ENCODE measurements at places on chromosomes 5 and 9.

GRCh38 chr9:70060883-70061507, 17.3 kb downstream of the MAMDC2 start:
- DNase-seq: no peak

- no peak for DNase-seq
Measured at GRCh38 chr5:168807287-168807686, 228.1 kb upstream of the PANK3 start.

DNA sequence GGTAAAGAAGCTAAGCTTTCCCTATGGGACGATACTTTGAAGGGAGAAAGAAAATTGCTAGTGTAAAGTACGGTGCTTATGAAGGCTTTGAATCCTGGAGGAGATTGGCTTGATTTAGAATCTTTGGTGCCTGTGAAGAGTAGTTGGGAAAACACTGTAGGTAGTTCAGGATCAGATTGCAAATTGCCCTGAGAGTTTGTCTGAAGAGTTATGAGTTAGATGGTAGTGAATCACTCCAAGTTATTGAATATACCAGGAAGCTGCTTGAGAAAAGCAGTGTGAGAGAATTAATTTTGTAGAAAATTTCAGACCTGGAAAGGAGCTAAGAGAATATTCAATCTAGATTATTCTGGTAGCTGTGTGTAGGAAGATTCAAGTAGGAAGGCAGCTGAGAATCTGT, 11.5 kb downstream of the MAN2A1 start:
- no peak for DNase-seq

GRCh38 chr5:137335493-137335892, 163.6 kb downstream of the SPOCK1 start:
- DNase-seq: no peak

DNA sequence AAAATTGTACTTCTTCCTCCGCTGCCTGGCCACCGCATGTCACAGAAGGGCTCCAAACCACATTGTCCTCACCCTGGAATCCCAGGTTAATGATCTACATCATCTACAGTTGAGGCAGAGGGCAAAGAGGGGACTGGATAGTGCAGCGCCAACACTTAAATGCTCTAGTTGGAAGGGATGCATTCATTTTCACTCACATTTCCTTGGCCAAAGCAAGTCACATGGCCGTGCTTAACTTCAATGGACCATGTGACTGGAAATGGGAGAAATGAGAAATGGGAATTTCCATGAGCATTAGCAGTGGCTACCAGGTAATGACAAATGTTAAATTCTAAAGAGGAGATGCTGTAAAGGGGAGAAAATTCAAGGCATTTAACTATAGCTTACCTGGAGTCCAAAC, 13.3 kb upstream of the GNAQ start:
- no peak for DNase-seq

- DNase-seq: no peak
Measured at GRCh38 chr9:18122171-18122570, 351.8 kb upstream of the ADAMTSL1 start.

- no peak for DNase-seq
Measured at GRCh38 chr9:98288881-98289280, 33.4 kb upstream of the TBC1D2 start.

GRCh38 chr9:107161338-107161737, 121.7 kb upstream of the RAD23B start:
- no peak for DNase-seq

- no peak for DNase-seq
Measured at GRCh38 chr5:96388176-96388575, 44.9 kb downstream of the PCSK1 start.

DNA sequence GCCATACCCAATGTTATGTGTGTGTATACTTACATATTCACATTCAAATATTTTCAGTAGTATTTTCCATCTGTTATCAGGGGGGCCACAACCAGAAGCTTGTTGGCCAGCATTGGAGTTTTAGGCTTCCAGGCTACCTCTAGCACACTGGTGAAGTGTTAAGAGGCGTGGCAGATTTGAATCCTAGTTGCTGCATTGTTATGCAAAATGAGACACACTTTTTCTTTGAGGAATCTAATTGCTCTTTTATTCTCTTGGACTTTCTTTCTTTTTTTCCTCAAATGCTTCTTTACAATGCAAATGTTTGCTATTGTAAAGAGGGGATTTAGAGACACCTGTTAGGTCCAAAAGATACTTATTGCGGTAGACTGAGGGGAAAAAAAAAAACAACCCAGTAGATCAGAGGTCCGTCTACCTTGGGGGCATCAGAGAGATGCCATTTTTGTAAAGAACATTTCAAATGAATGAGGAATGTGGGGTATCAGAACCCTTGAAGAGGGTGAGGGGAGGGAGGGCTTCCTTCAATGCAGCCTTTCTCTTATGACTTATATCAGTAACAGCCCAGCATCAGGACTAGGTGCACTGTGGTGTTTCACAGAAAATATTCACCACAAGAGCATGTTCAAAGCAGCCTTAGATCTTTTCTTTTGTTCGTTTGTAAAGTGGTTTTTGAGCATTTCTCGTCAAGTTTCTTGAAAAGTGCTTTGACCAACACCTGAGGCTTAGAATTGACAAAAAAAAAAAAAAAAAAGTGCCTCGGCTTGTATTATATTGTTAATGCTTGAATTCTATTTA, 3.8 kb downstream of the SMARCA2 start:
- DNase-seq: no peak

DNA sequence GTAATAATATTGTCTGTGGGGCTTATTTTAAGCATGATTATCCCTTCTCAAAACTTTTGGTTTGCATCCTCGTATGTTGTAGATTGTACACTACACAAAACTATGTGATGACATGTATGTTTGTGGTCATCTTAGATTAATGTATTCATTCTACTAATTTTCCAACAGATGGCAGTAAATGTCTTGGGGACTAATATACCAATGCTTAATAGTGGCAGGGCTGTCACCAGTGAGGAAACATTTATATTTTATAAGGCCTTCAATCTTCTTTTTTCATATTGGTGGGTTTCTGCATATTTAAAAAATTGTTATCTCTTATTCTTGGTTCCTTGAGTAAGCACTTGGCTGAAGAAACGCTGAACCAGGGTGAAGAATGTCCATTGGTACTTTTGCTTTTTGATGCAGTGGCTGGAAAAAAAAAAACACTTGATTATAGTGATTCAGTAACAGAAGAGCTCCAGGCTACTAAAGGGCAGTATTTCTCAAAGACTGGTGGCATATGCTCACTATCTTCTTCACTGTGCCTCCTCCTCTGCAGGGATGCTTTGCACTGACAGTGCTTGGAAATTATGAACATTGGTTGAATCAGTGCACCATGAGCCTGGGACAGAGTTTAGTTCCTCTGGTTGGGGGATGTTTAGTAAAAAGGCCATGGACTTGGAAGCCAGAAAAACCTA, 530.3 kb downstream of the RASEF start:
- no peak for DNase-seq

- no peak for DNase-seq
Measured at GRCh38 chr5:172918421-172919371, 40.5 kb upstream of the RPL26L1 start.

DNA sequence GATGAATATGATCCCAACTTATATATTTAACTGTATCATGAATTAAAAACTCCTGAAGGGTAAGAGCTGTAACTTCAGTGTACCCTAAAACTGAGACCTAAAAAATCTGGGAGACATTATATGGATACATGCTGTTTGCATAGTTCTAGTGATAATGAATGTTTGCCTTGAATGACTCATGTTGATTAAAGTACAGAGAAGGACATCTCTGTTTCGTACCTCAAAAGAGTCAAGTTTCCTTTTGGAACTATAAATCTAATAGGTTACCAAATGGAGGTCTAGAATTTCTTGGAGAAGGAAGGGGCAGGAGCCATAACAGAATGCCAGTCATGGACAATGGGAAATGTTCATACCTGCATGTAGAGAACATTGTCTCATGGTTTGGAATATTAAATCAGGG, 168.1 kb downstream of the SNCAIP start:
- no peak for DNase-seq

- no peak for DNase-seq
Measured at GRCh38 chr9:70121818-70122436, 78.3 kb downstream of the MAMDC2 start.

- DNase-seq: no peak
Measured at GRCh38 chr9:133780962-133781827, 43.0 kb upstream of the SARDH start.

- no peak for DNase-seq
Measured at GRCh38 chr5:10291692-10292339, 15.9 kb downstream of the CMBL start.

DNA sequence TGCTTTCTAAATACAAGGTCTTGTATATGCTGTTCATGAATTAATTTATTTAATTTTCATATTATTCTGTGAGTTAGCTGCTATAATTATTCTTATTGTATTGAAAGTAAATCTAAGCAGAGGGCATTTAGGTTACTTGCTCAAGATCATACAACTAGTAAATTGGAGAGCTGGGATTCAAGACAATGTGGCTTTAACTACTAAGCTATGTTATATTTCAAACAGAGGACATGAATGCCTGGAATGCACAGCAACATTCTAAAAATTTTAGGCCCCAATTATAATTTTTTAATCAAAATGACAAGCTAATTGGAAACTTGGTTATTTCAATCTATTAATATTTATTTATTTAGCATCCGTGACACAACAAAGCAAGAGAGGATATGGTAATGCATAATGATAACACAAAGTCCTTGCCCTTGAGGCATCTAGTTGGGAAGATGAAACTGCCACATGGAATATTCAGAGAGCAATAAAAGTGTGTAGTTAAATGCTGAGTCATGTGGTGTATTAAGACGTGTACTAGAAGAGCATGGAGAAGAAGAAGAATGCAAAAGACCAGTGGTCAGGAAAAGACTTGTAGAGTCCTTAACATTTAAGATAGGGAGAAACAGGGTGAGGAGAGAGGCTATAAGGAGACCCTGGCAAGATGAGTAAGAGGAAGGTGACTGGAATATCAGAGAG, 24.4 kb downstream of the CTXN3 start:
- no peak for DNase-seq

DNA sequence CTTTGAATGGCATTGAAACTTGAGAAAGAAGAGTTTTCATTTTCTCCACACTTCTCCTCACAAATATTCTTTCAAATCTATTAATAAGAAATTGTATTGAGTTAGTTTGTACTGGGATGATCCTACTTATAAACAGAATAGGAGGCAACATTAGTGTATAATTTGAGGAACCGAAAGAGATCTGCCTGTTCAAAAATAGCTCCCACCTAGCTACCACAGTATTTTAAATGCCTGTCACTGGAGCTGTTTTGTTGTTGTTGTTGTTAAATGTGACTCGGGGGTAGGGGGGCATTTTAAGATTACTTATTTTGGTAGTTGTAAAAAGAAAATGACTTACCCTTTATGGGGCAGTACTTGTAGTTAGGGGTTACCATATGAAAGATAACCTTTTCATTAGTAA, 20.1 kb upstream of the HAPLN1 start:
- no peak for DNase-seq

- no peak for DNase-seq
Measured at GRCh38 chr5:125450771-125451170, 704.3 kb upstream of the ZNF608 start.

DNA sequence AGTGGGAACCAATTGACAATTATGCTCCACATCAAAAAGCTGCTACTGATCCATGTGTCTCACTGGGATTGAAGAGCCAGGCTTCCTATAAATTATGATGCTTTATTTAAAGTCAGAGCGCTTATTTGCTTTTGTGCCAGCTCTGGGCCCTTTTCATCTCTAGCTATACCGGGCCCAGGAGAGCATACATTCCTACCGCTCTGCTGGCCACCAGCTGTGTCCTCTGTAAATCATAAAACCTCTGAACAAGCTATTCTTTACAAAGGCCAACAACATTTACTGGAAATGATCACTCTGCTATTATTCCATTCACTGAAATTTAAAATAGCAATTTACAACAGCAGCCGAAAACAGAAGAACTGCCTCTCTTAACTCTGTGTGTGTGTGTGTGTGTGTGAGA, 86.6 kb downstream of the ZNF608 start:
- no peak for DNase-seq

DNA sequence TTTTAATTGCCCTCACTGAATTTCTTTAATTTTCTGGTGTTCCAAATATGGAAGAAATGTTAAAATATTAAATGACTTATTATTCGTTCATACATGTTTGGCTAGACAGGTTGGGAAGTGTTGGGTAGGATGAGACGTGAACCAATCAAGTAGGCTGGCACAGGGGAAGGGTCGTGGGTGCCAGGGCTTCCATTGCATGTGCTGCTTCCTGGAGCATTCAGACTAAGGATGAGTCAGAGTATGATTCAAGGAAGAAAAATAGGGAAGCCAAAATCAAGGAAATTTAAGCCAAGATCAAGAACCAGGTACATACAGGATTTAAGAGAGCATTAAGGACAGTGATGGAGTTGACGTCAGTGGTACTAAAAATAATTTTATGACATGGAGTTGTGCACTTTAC, 2068.0 kb downstream of the MAT2B start:
- DNase-seq: no peak

DNA sequence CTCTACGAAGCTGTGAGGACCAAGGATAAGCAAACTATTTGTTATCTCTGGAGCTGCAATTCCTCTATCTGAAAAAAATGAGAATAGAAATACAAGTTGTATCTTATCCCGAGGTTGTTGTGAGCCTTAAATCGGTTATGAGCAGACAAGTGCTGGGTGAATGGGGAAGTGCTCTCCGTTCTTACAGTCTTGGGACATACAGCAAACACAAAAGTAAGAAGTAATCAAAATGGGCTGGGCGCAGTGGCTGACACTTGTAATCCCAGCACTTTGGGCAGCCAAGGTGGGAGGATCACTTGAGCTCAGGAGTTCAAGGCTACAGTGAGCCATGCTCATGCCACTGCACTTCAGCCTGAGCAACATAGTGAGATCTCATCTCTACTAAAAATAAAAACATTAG, 31.7 kb downstream of the ITK start:
- no peak for DNase-seq

DNA sequence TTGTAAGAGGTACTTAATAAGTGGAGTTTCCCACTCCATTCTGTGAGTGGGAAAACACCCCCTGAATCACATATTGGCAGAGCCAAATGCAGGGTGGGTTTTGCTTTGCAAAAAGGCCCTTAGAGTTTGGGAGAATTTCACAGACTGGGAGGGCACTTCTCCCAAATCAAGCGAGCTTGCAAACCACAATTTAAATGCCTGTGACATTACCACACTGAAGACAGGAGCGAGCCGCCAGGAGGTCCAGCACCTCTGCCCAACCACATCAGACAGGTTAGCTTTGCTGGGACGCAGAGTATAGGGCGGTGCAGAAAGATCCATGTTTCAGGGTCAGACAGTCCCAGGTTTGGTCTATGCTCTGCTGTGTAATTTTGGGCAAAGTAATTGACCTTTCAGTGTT, 2.3 kb downstream of the ALAD start:
- no peak for DNase-seq

DNA sequence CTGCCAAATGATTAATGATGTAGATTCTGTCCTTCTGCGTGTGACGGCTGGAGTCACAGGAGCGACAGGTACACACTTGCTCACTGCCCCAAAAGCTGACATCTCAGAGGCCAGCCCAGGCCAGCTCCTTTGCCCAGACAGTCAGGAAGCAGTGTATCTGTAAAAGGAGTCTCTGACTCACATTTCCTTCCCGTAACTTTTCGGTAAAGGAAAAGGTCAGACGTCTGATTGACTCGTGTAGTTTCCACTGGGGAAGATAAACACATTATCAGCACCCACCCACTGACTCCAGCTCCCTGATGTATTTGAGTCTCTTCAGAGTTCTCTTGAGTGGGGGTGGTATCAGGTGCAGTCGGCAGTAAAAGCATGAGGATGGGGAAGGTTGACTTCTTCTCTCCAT, 64.4 kb upstream of the WWC1 start:
- no peak for DNase-seq

GRCh38 chr5:14816999-14817761, 54.4 kb downstream of the ANKH start:
- DNase-seq: no peak
